ENCODE measurements at places on chromosomes 6 and 20. TPM values are rescaled to one million over a fixed set of nuclear protein-coding genes. Genes with fewer than 3 reads are reported as not detected.
A peak's percentile ranks its signal among the peaks of the same experiment; 100 is the strongest.

The MRPL14 gene
- 66.6 TPM for total RNA-seq

- DNase-seq: no peak
Measured at GRCh38 chr6:98041921-98042320, 758.9 kb upstream of the MMS22L start.

- peak; percentile 73 for DNase-seq
Measured at GRCh38 chr6:84411060-84411629, 183.7 kb upstream of the CEP162 start.

The TENT5A gene
- total RNA-seq: 9.7 TPM

The ECT2L gene
- total RNA-seq: not detected

DNA sequence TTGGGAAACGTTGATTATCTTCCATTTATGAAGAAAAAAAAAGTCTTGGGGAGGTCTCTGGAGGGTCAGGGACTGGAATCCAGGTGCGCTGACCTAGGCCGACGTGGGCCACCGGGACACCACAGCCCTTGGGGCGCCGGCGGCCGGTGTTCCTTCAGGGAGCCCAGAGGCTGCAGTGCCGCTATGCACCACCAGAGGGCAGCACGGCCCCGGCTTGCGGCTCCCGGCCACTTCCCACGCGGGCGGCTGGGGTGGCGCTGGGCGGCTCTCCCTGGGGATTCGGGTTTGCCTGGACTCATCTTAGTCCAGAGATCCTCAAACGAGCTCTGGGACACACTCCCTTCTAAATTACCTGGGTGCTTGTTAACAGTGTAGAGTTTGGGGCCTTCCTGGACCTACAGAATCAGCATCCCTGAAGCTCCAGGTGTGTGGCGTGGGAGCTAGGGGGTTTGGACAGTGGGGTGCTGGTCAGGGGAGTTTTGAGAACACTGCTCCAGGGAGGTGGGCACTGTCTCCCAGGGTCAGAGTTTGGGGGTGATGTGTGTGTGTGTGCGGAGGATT, 23.0 kb upstream of the GTSF1L start:
- peak; percentile 71 for DNase-seq

DNA sequence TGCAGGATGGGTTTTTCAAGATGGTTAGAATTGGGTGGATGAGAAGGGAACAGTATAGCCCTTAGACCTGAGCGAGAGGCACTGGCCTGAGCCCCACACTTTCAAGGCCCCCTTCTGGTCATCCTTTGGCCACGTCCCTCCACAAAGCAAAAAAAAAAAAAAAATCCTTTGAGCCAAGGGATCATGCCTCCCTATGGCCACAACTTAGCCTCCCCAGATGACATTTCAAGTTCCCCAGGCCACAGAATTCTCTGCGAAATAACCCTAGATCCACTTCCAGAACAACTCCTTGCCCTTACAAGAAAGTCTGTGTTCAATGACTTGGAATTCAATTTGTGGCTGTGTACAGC, 30.4 kb downstream of the ELOVL2 start:
- no peak for DNase-seq

- no peak for DNase-seq
Measured at GRCh38 chr20:19275038-19275629, 62.7 kb downstream of the SLC24A3 start.
